ENCODE measurements at places on chromosomes 4 and X.

DNA sequence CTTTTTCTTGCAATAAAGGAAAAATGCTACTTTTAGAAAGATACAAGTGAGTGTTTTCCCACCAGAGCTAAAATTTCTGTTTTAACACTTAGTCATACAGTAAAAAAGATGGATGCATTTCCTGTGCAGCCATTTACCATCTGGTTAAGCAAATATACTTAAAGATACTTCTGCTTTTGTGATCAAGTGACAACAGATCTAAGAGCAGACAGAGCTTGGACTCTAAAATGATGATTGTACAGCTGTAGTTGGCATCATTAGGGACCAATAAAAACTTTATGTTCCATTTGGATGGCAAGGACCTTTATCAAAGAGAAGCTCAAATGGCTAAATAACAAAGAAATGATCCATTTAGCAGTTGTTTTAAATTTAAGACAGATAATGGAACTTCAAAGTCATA is 270.8 kb downstream of the FSTL5 start:
- DNase-seq: no peak

DNA sequence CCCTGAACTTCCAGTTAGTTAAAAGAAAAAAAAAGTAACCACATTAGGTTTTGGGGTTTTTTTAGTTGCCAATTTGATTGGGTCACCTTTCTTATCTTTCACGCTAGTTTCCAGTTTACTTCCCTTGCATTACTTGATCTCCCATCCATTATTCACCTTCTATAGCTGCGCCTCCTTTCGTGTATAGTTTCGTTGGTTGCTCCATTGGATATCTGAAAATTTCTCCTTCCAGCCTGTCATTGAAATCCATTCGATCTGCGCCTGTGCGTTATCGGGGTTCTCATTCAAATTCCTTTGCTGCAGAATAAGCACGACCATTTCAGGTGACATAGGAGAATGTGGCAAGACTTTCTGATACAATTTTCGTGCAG is 764 bp downstream of the TRAPPC11 start:
- DNase-seq: no peak

DNA sequence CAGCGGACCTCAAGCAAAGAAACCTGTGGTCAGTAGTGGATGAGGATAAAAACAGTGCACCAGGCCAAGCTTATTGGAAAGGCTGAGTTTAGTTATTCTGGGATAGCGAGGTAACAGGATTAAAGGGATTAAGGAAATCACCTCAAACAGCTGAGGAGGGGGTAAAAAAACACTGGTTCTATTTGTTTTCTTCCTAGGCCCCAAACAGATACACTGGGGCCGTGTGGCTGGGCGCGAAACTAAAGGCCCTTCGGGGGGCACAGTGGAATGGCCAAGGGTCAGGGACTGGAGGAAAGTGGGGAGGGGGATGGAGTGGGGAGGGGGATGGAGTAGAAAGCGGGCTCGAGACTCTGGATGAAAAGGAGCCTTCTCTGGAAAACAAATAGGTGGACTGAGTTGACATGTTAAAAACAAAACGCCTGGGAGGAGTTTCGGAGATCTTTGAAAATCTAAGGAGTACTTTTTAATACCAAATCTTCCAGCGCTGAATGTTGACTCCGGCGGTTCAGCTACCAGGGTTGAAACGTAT is 2.9 kb downstream of the SOX3 start:
- DNase-seq: no peak

- no peak for DNase-seq
Measured at GRCh38 chr4:36286481-36286871, 5.1 kb downstream of the DTHD1 start.

- no peak for DNase-seq
Measured at GRCh38 chrX:74431797-74432196, 10.5 kb downstream of the SLC16A2 start.

All from fibroblast of mammary gland (primary cell).